ENCODE measurements at places on chromosomes 11 and 22. TPM values are rescaled to one million over a fixed set of nuclear protein-coding genes. Genes with fewer than 3 reads are reported as not detected.

- no peak for DNase-seq
Measured at GRCh38 chr11:49405743-49406142, 197.3 kb upstream of the FOLH1 start.

DNA sequence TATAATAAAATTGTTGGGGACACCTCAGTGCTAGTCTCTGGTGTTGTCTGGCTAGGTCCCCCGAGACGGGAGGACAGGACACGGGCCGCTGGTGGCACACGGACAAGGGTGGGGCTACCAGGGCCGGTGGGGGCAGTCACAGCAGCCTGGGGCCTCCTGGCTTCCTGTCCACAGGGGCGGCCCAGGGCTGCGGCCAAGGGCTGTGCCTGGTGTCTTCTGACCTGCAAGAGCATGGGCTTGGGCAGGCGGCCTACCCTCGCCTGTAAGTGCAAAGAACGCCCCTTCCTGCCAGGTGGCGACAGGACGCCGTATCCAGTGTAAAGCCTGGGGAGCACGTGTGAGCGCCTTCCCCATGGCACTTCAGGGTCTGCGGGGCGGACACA is 3.6 kb downstream of the LRFN4 start:
- DNase-seq: no peak

GRCh38 chr11:92859156-92859690 is 110.2 kb upstream of the MTNR1B start:
- no peak for DNase-seq

AQP11 gene
- polyA plus RNA-seq: 4.4 TPM

ZNF280A gene
- polyA plus RNA-seq: not detected

DEFB131B gene
- polyA plus RNA-seq: 0.87 TPM

GRCh38 chr11:13927481-13927880 is 35.0 kb upstream of the SPON1 start:
- no peak for DNase-seq

RFPL2 gene
- 0.73 TPM for polyA plus RNA-seq

DNA sequence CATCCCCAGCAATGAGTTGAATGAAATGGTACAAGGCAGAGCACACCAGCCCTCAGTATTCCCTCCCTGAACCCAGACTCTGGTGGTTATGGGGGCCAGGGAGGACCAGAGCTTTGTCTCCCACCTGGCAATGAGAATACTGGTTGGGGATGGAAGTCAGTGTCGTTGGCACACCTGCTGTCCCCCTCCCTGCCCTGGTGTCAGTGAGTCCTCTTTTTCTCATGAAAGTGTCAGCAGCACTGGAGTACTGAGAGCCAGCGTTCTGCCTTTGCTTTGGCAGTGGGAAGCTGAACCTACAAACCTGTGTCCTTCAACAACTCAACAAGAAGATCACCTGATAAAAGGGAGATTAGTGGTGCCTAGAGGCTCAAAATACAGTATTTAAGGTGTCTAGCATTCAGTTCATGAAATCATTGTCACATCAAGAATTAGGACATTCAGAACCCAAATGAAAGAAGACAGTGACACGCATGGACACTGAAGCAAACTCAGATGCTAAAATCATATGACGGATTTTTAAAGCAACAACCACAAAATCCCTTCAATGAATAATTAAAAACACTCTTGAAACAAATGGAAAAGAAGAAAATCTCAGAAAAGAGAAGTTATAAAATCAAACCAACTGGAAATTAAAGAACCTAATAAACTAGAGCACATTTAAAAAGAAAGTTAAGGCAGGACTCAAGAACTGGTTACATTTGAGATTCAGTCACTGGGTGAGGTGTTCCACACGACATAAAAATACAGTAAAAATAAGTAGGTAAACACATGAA is 77.5 kb upstream of the VPREB1 start:
- no peak for DNase-seq

ZNF70 gene
- 6.1 TPM for polyA plus RNA-seq

- DNase-seq: no peak
Measured at GRCh38 chr11:31767685-31768084, 43.4 kb downstream of the PAX6 start.

DNA sequence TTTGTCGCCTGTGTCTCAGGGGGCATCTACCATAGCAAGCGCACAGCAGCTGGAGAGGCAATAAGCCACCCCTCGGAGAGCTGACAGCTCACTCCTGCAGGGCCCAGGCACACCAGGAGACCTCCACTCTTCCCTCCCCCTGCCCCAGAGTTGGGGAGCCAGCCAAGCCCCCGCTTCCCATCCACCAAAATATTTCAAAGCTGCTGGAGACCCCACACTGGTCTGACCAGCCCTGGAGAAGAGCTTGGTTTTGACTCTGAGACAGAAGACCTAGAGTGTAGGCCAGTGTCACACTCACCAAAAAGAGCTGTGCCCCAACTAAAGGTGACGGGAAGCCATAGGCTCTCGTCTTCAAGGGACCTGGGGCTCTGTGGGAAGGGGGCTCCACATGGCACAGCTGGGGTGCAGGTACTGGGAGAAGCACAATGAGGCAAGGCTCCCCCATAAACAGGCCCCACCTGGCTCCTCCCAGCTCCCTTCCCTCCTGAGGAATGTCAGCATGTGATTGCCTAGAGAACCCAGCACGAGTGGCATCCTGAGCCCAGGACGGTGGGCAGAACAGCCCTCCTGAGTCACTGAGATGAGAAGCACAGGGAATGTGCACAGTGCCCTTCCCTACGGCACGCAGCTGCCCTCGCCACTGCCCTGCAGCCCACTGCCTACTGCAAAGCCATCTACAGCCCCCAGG is 5.8 kb upstream of the GNAZ start:
- no peak for DNase-seq

- no peak for DNase-seq
Measured at GRCh38 chr22:46374663-46375474, 39.4 kb downstream of the TRMU start.

DNA sequence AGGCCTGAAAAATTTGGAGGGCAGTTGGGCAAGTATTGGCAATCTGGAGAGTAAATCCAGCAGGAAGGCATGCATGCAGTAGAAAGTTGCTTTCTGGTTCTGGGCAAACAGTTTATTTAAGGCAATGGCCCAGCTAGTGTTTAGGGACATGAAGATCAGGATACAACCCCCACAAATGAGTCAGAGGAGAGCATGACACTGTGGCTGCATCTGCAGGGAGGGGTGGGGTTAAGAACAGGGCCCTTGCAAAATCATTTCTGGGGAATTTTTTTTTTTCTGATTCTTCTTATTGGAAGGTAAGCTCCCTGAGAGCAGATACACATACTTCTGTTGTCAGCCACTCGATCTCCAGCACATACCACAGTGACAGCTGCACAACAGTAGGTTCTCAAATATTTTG is 61.1 kb downstream of the FDX1 start:
- no peak for DNase-seq

- no peak for DNase-seq
Measured at GRCh38 chr11:13220148-13220547, 57.4 kb upstream of the BMAL1 start.
